ENCODE measurements at places on chromosomes 13 and 19.

GRCh38 chr13:45341799-45342500 is 967 bp upstream of the TPT1 start:
- no peak for DNase-seq

DNA sequence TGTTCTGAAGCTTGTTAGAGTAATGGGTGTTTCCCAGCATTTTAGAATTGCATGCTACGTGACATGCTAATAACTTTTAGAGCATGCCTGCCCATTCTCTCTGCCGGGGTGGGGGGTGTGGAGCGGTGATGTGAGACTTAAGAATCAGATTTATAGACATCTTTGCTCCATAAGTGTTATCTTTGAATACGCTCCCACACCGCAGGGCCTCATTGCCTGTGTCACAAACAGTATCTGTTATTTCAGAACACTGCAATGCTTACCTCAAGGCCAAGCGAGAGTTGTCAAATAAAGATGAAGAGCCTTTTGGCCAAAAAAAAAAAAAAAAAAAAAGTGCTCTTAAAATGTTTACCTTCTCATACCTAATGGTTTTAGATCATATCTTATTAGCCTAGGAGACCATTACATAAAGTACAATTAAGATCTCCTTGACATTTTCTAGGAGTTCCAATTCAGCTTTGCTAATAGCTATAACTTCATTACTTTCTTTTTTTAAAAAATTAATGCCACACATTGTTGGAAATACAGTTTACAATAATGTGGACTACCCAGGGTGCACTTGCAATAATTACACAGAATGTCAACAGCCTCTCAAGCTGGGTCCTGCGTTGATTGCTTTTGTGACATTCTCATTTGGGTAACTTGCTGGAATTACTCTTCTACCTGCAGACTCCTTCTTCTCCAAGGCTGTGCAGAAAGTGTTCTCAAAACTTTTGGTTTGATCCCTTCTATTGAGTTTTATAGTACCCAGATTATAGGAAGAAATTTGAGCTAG is 525.3 kb downstream of the KLF12 start:
- DNase-seq = no peak

DNA sequence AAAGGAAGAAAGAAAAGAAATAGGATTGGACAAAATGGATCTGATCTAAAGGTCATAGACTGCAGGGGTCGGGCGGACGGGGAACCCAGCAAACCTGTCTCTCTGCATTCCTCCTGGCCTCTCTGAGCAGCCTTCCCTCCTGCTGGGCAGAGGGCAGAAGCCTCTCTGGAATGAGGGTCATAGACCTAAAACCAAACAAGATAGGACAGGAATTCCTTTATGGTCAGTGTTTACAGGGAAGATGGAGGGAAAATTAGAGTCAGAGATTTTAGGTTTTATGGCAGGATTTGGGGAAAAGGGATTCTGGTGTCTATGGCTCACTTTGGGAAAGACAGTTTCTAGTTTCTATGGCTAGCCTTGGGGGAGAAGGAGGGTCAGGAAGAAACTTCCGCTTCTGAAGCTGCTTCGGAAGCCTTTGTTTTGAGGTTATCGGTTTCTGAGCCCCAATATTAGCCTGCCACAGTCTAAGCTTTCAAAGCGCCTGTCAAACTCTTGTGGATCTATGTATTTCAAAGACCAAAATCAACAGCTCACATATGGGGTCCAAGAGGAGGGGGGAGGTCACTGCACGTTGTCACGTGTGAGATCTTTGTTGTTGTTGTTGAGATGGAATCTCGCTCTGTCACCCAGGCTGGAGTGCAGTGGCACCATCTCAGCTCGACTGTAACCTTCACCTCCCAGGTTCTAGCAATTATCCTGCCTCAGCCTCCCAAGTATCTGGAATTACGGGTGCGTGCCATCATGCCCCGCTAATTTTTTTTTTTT is 18.9 kb upstream of the DPRX start:
- DNase-seq = no peak

DNA sequence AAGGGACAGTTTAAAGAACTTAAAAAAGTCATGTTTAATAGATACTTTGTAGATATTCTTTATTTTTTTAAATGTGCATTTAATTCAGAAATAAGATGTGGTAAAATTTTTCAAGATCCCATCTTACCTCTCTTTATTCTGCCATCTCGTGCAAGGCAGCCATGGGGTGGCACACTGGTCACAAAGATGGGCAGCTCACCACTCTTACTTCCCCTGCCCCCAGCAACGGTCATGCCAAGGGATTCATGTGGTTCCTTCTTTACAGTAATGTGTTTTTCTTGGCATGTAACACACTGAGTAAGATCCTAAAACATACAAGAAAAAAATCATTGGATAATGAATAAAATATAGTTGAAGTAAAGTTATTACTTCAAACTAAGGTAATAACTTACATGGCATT is 64.2 kb downstream of the LNX2 start:
- DNase-seq = no peak

- DNase-seq = no peak
These were observed 769.4 kb upstream of the SLITRK1 start for GRCh38 chr13:84651705-84652104.

DNA sequence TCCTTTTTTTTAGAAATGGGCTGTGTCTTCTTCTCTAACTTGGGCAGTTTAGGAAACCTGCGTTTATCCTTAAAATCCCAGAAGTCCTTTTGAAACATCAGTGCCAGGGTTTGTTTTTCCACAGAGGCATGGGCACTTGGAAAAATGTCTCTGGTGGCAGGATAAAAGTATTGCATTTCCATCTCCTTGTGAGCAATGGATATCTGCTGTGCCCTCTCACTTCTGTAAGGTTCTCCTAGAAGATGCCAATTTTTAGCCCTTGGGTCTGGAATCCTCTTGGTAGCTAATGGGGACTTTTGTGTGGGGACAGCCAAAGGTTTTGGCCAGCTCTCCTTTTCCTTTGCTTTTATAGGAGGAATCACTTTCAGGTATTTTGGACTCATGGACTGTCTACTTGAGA is 21.0 kb downstream of the WDR87 start:
- DNase-seq = no peak

Data from activated CD8-positive, alpha-beta memory T cell treated with anti-CD3 and anti-CD28 coated beads, Interleukin-2, amount 50 U/mL, for 4 hours (primary cell).